CD4-positive, alpha-beta T cell treated with Interleukin-2 at 100 ng/mL for 4 hours (primary cell): ENCODE measurements at places on chromosomes 2 and 18.
A peak's percentile ranks its signal among the peaks of the same experiment; 100 is the strongest.

DNA sequence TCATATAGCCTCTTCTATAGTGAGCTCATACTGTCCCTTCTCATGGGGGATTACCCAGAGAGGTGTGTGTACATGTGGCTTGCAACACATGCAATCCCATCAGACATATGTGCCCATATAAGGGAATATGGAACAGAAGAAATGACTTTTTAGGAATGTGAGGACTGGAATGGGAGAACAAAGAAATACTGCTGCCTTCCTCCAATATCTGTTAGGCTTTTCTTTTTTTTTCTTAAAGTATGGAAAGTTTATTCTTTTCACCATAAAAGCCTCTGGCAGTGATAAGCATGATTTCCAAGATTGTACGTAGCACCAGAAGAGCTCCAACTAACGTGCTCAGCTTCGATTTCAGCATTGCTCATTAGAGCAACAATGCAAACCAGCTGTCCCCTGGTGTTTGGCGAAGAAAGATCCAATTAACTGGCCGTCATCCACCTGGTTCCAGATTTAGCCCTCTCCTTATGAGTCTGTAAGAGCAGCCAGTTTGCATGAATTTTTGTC, 113.6 kb downstream of the ADCYAP1 start:
- no peak for DNase-seq

- no peak for DNase-seq
Measured at GRCh38 chr18:56992777-56993176, 154.1 kb upstream of the BOD1L2 start.

DNA sequence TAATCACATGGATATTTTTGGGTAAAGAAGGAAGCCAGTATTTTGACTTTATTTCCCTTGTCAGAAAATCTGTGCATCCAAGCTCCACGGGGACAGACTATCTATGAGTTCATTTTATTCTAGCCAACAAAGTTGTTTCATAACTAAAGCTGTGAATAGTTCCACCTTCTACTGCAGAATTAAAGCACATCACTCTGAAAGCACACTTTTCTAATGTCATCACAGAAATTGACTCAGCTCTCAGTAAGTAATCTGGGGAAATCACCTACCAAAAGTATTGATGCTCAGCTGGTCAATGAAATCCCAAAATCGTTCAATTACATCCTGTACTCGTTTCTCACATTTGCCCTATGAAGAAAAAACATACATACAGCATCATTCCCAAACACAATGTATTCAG, 19.1 kb downstream of the IAH1 start:
- DNase-seq: no peak

DNA sequence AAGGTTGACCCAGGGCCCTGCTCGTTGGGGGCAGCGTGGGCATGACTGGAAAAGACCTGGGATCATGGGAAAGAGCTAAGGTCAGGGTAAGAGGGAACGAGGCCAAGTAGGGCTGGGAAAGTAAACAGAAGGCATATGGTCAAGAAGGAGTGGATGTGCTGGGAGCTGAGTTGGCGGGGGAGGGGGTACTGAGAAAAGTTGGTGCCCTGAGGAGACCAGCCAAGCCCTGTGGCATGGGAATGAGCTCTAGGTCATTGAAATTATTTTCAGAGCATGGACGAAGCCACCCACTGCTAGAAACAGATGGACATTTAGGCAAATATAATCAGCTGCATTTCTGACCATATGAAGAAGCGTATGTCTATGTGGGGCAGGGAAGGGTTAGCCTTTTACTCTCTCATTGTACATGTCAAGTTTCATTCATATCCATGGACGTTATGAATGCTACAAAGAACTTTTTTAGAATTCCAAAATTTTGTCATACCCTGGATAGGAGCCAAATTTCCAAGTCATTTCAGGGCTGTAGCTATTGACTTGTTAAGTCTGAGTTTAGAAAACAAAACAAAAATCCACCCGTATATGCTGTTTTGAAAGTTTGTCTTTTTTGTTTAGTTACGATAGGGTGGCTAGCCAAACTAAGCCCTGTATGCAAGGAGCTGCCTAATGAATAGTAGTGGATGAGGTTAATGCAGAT, 19.1 kb downstream of the MAPRE2 start:
- no peak for DNase-seq

- no peak for DNase-seq
Measured at GRCh38 chr2:230947908-230948365, 22.9 kb upstream of the GPR55 start.

GRCh38 chr2:3041841-3042600, 335.6 kb downstream of the EIPR1 start:
- no peak for DNase-seq

GRCh38 chr2:46651363-46652099, 172.2 kb downstream of the TMEM247 start:
- DNase-seq: no peak

DNA sequence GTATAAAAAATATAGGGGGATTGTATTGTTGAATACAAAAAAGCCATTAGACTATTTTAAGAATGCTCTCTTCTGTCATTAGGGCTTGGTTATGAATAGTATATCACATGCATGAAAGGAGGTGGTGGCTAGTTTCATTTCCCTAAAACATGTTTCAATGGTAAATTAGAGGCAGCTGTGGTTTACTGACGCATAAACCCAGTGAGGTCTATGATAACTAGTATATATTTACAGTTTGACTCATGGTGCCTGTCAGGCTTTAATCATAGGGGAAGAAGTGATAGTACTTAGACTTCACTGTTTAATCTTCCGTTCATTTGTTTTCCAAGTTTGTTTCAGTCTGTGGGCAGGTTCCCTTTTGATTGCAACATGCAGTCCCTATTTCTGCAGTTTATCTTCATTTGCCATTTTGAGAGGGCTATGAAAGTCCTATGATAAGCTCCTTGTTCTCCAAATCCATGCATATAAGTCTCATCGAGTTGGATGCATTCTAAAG, 55.1 kb upstream of the MAP4K3 start:
- peak; percentile 17 for DNase-seq

GRCh38 chr2:209942426-209942825, 60.0 kb upstream of the RPE start:
- no peak for DNase-seq

DNA sequence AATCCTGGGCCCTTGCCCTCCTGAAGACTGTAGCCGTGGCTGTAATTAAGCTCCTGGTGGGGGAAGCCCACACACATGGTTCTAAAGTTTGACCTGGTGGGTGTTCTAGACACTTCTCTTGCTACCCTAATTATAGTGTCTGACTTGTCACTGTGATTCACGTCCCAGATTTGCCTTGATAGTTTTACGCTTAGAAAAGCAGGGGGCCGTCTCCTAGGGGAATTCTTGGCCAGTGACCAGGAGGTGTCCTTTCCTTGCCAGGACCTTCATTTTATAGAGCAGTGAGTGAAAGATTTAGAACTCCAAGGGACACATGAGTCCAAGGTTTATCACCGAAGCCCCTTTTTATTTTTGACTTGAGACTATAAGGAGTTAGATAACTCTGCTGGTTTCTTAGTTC, 9.0 kb downstream of the TMEM214 start:
- no peak for DNase-seq

DNA sequence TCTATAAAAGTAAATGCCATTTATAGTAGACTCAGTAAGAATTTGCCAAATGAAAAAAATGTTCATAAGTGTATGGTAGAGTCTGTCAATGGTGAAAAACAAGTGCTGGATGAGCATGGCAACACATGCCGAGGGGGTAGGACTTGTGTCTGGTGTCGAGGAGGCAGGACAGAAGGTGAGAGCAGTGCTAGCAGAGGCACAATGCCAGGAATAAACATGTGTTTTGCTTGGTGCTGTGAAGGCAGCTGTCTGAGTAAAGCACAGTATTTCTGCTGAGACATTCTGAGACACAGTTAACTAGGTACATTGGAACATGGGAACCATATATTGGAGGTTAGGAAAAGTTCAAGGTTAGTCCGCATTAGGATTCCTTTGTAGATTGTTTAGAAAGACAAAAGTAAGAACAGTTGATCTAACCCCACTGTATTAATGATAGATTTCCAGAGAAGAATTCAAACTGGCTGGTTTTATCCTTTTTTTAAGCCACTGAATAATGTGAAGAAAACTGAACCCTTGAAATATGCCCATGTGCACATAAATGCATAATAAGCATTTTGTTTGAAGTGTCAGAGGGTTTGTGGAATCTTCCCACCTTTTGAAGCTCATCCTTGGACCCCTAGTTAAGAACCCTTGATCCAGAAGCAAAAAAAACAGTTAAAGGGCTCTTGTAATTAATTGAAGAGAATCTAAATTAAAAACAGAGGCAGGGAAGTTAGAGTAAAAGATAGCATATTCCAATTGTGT, 7.1 kb downstream of the RBM45 start:
- no peak for DNase-seq

DNA sequence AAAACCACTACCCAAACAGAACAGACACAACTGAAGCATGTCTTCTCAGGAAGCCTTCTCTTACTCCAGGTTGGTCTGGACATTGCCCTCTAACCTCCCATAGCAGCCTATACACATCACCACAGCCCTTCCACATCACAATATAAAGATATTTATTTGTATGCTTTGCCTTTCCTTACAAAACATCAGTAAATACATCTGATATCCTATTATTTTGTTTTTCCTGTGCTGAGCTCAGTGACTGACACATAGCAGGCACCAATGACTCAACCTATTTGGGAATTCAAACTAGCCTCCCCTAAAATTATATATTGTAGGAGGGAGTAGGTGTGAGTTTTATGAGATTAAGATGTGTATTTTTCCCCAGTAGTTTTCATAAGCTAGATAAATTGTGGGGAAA, 28.8 kb downstream of the SLC40A1 start:
- DNase-seq: no peak

DNA sequence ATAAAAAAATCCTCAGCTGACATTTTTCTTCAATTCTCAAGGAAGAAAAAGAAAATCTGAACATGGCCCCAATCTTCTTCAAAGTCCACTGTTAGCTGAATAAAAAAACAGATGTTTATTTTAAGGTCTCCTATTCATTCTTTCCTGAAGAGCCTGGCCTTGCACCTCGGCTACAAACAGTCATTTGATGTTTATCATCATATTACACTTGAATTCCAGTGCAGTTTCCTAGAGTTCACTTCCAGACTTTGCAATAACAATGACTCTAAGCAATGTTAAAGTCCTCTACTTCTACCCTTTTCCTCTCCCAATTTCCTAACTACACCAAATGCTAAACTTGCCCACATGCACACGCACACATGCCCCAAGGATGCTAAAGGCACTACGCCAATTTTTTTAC, 70.1 kb downstream of the NOL10 start:
- DNase-seq: no peak

DNA sequence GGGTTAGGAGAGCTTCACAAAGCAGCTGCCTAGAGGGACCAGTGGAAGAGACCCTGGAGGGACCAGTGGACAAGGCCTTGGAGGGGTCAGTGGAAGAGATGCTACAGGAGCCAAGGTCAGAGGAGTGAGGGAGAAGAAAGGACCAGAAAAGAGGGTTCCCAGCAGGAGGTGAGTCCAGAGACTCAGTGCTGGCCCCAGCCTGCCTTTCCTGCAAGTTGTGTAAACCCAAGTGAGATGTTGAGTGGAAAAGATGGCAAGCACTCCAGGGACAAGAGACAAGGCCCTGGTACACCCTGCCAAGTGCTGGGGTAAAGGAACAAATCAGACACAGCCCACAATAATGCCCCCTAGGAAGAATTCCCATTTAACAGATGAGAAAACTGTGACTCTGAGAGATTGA, 94.4 kb downstream of the TTC32 start:
- DNase-seq: no peak

DNA sequence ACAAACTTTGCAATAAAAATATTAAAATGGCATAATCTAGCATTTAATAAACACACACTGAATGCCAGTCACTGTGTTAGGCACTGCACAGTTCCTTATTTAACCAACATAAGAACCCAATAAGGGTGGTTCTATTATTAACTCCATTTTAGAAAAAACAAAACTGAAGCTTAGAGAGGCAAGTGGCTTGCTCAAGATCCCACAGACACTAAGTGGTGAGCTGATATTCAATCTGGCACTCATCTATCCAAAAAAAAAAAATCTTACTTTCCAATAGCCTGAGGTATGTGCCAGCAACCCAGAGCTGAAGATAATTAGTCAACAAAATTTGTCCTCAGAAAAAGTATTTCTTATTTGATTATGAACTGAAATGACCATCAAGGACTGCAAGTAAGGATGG, 799 bp downstream of the CYTIP start:
- peak; percentile 51 for DNase-seq
